CD4-positive, alpha-beta T cell treated with Interleukin-4 for 4 hours (primary cell): ENCODE measurements at places on chromosomes 12 and 14.

DNA sequence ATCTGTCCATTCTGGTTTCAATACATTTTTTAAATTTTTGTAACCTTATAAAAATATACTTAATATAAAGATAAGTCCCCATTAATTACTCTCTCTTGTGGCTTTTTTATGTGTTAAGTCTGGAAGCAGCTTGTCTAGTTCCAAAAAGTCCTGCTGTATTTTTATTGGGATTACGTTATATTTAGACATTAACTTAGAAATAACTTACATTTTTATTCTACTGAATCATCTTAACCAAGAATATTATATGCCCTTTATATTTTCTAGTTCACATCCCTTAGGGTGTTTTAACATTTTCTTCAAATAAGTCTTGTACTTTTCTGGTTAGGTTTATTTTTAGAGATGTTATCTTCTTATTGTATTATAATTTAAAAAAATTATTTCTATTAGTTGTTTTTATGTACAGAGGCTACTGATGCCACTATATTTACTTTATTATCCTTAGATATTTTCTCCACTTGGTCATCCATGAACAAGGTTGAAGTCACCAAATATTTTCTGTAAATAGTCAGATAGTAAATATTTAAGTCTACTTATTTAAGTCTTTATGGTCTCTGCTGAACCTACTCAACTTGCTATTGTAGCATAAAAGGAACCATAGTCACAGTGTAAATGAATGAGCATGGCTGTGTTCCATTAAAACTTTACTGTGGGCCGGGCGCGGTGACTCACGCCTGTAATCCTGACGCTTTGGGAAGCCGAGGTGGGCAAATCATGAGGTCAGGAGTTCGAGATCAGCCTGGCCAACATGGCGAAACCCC, 132.4 kb upstream of the NEDD1 start:
- DNase-seq = no peak

- DNase-seq = no peak
Observed at GRCh38 chr12:67855103-67855502, 134.1 kb upstream of the IFNG-AS1 start.

- no peak for DNase-seq
Observed at GRCh38 chr12:48145981-48146380, 11.3 kb downstream of the ASB8 start.

DNA sequence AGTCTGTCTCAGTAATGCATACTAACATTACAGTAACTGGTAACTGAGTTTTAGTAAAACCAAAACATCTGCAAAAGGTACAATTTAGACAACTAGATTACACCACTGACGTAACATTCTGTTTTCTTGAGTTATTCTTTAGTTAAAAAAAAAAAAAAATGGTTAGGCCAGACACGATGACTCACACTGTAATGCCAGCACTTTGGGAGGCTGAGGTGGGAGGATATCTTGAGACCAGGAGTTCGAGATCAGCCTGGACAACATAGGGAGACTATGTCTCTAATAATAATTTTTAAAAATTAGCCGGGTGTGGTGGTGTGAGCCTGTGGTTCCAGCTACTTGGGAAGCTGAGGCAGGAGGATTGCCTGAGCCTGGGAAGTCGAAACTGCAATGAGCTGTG, 34.1 kb downstream of the AP5M1 start:
- DNase-seq = no peak

DNA sequence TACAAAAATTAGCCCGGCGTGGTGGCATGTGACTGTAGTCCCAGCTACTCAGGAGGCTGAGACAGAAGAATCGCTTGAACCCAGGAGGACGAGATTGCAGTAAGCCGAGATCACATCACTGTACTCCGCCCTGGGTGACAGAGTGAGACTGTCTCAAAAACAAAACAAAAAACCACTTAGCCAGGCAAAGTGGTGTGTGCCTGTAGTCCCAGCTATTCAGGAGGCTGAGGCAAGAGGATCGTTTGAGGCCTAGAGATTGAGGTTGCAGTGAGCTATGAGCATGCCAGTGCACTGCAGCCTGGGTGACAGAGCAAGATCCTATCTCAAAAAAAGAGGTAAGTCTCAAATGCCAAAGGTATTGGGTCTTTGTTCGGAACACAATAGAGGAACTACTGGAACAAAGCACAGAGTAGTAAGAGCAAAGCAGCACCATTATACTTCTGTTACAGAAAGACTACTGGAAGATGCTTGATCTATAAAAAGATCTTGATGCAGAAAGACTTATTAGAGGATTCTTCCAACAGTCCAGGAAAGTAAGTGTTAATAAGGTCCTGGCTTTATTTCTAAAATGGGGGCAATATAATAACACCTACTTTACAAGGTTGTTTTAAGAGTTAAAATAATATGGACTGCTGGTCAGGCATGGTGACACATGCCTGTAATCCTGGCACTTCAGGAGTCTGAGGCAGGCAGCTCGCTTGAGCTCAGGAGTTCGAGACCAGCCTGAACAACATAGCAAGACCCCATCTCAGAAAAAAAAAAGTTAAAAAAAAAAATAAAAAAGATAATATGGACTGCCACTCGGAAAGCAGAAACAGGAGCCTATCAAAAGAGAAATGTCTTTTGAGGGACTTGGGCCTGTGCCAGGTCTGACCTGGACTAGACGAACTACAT, 29.9 kb downstream of the BTBD7 start:
- DNase-seq = no peak

DNA sequence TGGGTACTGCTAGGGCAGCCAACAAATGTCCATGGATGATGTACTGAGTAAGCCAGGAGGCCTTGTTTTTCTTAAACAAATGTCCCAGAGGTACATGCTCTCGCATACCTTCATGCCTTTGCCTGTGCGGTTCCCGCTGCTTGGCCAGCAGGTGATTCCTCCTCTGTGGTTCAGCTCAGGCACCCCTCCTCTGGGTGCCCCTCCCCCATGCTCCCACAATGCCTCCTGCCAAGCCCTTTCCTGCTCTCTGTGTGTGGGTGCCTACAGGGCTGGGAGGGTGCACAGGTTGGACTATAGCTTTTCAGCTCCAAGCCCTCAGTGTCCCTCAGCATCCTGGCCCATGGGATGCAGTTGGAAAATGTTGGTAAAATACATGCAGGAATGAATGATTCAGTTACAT, 23.5 kb downstream of the ASB2 start:
- no peak for DNase-seq

- no peak for DNase-seq
Observed at GRCh38 chr12:63495974-63496373, 172.3 kb downstream of the DPY19L2 start.

GRCh38 chr12:55143566-55143870, 17.3 kb downstream of the OR9K2 start:
- no peak for DNase-seq

DNA sequence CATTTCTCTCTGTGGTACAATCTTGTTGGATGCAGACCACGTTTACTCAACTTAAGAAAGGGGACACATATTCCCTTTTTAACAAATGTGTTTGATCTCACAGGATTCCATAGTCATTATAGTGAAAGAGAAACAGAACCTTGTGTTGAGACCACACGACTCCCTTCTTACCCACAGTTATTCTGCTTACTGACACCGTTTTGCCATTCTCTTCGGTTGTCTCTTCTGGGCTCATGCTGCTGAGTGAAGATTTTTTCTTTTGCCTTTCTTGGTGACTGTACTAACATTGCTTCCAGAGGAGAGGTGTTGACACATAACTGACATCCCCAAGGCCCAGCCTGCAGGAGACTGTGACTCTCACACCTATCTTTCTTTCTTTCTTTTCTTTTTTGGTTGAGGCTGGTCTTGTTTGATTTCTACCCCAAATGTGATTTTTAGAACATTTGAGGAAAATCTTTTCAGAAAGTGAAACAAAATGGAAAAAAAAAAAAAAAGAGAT, 61.2 kb upstream of the OTOGL start:
- no peak for DNase-seq

- no peak for DNase-seq
Observed at GRCh38 chr14:39182770-39183684, 8.0 kb downstream of the PNN start.

DNA sequence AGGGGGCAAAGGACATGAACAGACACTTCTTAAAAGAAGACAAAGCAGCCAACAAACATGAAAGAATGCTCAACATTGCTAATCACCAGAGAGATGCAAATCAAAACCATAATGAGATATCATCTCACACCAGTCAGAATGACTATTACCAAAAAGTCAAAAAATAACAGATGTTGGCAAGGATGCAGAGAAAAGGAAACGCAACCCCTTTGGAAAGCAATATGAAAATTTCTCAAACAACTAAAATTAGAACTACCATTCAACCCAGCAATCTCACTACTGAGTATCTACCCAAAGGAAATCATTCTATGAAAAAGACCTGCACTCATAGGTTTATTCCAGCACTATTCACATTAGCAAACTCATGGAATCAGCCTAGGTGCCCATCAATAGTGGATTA, 25.6 kb downstream of the MDM1 start:
- DNase-seq = no peak
